ENCODE measurements at places on chromosomes 3 and 15.
A peak's percentile ranks its signal among the peaks of the same experiment; 100 is the strongest.

GRCh38 chr3:138405486-138405885 lies 28.9 kb upstream of the ESYT3 start:
- no peak for DNase-seq
- no peaks in the 10 kb centered on the region for H3K36me3 ChIP-seq
- H3K4me3 ChIP-seq, result no peak overlapping the region
- no peak overlapping the region for H3K27ac ChIP-seq

GRCh38 chr15:54519577-54519976 lies 541.3 kb downstream of the UNC13C start:
- H3K4me1 ChIP-seq, result peaks cover 44% of the 10 kb centered on the region
- H3K27ac ChIP-seq, result peak overlapping the region; percentile 29
- peak; percentile 18 for DNase-seq
- no peaks in the 10 kb centered on the region for H3K36me3 ChIP-seq
- peaks cover 2% of the 10 kb centered on the region for H3K27me3 ChIP-seq

GRCh38 chr3:48655063-48655462 lies 7.6 kb downstream of the CELSR3 start:
- H3K4me3 ChIP-seq, result peak overlapping the region; percentile 74
- no peaks in the 10 kb centered on the region for H3K4me1 ChIP-seq
- no peaks in the 10 kb centered on the region for H3K36me3 ChIP-seq
- no peak for DNase-seq
- peaks cover 6% of the 10 kb centered on the region for H3K27me3 ChIP-seq

DNA sequence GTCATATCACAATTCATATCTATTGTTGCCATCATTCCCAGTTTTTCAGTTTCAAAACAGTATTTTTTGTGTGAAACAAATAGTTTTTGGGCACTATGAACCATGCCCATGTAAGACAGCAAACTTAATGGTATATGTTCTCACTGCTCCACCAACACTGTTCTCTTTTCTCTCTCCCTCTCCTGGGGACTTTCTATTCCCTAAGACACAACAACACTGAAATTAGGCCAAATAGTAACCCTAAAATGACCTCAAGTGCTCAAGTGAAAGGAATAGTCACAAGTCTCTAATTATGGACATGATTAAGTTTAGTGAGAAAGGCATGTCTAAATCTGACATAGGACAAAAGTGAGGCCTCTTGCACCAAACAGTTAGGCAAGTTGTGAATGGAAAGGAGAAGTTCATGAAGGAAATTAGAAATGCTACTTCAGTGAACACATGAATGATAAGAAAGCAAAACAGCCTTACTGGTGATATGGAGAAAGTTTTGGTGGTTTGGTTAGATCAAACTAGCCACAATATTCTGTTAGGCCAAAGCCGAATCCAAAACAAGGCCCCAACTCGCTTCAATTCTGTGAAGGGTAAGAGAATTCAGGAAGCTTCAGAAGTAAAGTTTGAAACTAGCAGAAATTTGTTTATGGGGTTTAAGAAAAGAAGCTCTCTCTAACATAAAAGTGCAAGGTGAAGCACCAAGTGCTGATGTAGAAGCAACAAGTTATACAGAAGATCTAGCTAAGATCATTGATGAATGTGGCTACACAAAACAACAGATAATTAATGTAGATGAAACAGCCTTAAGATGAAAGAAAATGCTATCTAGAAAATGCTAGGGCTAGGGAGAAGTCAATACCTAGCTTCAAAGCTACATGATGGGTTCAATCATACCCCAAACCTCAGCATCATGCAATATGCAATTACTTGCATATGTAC lies 104.2 kb downstream of the CBLB start:
- peak overlapping the region; percentile 84 for H3K27ac ChIP-seq
- peaks cover 1% of the 10 kb centered on the region for H3K27me3 ChIP-seq
- peak; percentile 19 for DNase-seq
- peaks cover 96% of the 10 kb centered on the region for H3K4me1 ChIP-seq

DNA sequence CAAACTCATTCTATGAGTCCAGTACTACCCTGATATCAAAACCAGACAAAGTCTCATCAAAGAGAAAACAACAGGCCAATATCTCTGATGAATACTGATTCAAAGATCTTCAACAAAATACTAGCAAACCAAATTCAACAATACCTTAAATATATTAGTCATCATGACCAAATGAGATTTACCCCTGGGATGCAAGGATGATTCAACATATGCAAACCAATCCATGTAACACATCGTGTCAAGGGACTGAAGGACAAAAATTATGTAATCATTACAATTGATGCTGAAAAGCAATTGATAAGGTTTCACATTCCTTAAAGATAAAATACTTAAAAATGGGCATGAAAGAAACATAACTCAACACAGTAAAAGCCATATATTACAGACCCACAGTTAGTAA lies 1476.9 kb downstream of the SI start:
- H3K27ac ChIP-seq, result no peak overlapping the region
- DNase-seq, result no peak
- H3K36me3 ChIP-seq, result no peaks in the 10 kb centered on the region
- no peak overlapping the region for H3K4me3 ChIP-seq
- no peaks in the 10 kb centered on the region for H3K4me1 ChIP-seq

DNA sequence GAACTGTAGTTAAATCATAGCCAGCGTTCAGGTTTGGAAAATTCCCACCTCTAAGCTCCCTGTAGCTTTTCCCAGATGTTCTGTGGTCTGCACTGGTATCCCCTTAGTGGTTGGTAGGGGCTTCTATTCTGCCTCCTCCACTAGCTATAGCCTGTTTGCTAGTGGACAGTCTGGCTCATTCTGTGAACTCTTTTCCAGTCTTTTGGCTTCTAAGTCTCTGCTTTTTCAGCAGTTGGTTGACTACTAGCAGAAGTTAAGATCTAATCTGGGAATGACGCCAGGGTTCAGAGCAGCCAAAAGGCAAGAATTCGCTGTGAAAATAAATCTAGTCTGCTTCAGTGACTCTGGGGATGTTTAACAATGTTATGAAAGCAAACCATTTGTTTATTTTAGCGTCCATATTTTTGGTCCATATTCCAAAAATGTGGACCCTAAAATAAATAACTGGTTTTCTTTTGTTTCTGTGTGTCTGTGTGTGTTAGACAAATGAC lies 73.7 kb upstream of the WDR72 start:
- H3K4me1 ChIP-seq, result no peaks in the 10 kb centered on the region
- no peak overlapping the region for H3K4me3 ChIP-seq
- DNase-seq, result no peak
- peaks cover 1% of the 10 kb centered on the region for H3K27me3 ChIP-seq
